ENCODE measurements at places on chromosomes 11 and 22.

DNA sequence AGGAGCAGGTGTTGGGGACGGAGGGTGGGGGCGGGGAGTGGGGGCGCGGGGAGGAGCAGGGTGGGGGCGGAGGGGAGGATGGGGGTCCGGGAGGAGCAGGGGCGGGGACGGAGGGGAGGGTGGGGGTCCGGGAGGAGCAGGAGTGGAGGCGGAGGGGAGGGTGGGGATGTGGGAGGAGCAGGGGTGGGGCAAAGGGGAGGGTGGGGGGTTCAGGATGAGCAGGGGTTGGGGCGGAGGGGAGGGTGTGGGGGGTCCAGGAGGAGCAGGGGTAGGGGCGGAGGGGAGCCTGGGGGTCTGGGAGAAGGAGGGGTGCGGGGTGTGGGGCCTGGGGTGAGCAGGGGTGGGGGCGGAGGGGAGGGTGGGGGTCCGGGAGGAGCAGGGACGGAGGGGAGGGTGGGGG is 17.1 kb downstream of the CRELD2 start:
- DNase-seq = no peak

GRCh38 chr11:65456418-65456817 is 33.8 kb downstream of the NEAT1 start:
- DNase-seq = no peak

DNA sequence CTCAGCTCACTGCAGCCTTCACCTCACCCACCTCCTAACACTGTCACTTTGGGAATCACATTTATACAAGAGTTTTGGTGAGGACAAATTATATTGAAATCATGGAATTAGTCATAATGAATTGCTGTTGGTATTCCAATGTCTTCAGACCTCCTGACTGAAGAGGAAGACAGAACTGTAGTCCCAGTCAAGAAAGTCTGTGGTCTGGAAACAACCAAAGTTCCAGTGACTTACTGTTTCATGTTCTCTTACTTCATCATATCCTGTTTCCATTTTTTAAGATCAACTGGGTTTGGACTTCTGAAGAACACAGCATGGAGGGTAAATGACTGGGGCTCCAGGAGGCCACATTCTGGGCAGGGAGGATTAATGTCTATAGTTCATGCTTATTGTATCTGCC is 43.0 kb upstream of the HIPK3 start:
- no peak for DNase-seq

- DNase-seq = peak; percentile 20
Measured at GRCh38 chr11:2156416-2157182, 4.4 kb downstream of the INS start.

DNA sequence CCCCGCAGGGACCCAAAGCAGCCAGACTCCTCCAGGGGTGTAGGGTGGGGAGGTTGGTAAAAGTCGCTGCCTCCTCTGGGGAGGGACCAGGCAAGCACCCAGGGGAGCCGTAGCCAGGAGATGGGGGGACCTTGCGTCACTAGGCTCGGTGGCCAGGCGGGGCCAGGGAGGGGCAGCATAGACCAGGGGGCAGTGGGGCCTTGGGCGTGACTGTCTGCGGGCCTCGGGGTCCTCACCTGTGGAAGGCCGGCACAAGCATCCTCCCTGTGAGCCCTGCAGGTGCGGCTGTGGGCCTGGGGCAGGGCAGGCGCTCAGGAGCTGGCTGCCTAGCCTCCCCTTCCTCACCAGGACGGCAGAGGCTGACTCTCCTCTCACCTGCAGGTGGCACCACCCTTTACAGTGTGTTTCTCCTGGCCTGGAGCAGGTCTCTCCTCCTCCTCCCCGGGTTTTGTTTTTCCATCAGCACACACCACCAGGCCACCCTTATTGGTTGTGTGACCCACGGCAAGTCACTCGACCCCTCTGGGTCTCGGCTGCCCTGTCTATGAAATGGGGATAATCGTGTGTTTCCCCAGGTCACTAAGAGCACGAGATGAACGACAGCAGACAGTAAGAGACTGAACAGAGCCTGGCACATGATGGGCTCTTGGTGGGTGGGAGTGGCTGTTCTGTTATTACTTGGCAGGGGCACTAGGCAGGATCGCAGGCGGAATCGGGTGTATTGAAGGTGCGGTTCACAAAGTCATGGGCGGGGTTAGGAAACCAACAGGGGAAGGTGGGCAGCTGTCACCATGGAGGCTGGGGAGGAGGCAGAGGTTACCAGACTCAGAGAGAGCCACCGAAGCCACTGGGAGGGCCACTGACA is 52.7 kb downstream of the FLRT1 start:
- no peak for DNase-seq

DNA sequence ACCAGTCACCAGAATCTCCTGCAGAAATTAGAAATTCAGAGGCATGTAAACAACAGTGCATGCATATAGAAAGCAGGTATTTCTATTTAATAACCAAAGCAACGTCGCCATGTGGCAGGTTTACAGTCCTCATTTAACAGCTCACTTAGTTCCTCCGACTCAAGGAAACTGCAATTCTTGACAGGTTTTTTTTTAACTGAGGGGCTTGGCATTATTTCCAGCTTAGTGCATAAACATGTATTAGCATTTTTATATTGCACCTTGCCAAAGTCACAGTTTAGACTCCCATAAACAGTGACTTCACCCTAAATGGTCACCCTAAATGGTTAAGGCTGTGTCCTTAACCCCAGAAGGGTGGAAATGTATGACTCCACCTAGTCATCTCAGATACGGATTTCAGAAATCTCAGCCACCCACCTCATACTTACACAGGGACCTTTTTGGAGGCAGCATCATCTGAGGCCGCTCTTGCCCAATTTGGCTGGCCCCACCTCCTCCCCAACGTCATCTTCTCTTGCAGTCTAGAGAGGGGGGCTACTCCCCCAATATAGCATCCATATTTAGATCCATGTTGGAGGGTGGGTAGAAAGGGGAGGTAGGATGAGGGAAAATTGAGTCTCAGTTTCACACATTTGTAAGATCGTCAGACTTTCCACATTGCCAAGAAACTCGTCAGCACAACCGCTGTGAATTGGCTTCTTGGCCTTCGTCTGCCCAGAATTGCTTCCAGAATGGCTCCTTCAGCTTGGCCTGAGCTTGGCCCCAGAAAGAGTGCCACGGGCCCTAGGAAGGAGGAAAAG is 31.8 kb upstream of the SLC35C1 start:
- DNase-seq = no peak

GRCh38 chr11:75896843-75897419 is 81.9 kb downstream of the UVRAG start:
- DNase-seq = no peak

- no peak for DNase-seq
Measured at GRCh38 chr22:47801541-47802245, 1039.2 kb downstream of the TBC1D22A start.

DNA sequence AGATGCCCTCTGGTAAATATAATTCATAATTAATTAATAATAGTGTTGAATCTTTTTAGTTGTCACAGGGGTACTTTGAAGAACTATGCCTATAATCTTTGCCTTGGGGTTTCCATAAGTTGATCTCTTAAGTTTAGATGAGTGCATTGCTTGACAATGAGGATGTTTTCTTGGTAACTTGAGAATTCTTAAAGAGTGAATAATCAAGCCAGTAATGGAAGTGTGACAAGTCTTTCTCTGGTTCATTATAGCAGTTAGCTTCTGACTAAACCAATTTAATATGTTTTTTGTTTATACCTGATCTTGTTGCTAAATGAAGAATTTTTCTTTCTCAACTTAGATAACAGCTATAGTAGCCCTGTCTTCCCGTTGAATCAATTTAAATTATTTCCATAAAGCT is 46.2 kb downstream of the ATXN10 start:
- DNase-seq = no peak

DNA sequence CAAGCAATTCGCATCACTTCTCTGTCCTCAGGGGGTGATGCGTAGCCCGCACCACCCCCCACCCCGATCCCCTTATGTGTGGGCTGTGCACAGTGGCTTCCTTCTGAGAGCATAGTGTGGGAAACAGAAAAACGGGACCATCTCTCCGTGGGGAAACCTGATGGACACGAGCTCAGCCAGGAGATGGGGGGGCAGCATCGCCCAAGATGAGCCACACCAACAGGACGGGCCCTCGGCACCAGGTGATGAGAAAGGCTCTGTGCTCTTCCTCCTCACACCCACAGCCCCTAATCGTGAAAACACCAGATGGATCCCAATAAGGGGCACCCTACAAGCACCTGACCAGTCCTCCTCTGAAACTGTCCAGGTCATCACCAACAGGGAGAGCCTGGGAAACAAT is 153.6 kb downstream of the SHANK2 start:
- no peak for DNase-seq

DNA sequence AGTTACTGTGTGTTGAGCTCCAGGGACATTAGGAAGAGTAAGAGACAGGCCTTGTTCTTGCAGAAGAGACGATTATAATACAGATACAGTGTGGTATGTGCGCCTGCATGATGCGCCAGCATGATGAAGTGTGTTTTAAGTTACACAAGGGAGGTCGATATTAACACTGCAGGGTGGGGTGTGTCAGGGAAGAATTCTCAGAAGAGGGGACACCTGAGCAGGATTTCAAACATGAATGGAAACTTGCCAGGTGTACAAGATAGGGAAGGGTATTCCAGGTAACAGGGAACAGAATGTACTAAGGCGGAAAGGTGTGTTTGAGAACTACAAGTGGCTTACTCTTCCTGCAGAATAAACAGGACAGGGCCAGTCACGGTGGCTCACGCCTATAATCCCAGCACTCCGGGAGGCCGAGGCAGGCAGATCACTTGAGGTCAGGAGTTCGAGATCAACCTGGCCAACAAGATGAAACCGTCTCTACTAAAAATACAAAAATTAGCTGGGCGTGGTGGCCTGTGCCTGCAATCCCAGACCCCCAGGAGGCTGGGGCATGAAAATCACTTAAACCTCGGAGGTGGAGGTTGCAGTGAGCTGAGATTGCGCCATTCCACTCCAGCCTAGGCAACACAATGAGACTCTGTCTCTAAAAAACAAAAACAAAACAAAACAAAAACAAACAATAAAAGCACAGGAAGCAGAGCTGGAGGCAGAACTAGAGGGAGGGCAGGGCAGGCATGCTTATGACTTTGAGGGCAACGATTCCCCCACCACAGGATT is 59.0 kb downstream of the SYN3 start:
- DNase-seq = no peak

GRCh38 chr11:14449302-14449714 is 50.3 kb downstream of the COPB1 start:
- DNase-seq = no peak

- no peak for DNase-seq
Measured at GRCh38 chr22:29431986-29432385, 6.4 kb upstream of the RFPL1 start.

GRCh38 chr22:28269277-28269676 is 350.2 kb upstream of the PITPNB start:
- DNase-seq = no peak

- no peak for DNase-seq
Measured at GRCh38 chr22:24599514-24599913, 3.5 kb upstream of the GGT1 start.

DNA sequence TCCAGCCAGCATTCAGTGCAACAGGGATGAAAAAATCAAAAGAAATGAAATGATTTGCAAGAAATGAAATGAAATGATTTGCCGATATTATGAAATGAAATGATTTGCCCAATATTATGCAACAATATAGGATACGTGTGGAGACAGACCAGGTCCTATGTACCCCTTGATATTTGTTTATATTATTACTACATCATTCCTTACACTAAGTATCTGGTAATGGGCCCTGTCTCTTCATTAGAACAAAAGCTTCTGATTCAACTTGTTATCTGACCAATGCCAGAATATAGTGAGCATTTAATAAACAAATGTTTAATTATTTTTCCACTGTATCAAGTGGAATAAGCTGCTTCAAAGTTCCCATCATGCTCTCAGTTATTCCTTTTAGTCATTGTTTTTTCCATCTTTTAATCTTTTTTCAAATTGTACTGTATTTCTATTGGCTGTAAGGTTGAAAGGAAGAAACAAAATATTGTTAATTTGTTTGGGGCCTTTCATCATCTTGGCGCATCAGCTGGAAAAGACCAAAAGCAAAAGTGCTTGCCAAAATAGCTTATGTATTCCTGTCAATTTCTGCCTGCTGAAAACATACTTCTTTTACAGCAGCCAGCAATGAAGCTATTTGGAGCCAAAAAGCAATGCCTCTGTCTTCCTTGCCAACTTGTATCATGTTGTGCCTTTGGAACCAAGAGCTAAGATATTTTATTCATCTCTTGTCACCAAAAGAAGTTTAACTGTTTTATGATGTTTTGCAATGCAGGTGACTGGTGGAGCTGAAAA is 2314.9 kb downstream of the LRRC4C start:
- no peak for DNase-seq

DNA sequence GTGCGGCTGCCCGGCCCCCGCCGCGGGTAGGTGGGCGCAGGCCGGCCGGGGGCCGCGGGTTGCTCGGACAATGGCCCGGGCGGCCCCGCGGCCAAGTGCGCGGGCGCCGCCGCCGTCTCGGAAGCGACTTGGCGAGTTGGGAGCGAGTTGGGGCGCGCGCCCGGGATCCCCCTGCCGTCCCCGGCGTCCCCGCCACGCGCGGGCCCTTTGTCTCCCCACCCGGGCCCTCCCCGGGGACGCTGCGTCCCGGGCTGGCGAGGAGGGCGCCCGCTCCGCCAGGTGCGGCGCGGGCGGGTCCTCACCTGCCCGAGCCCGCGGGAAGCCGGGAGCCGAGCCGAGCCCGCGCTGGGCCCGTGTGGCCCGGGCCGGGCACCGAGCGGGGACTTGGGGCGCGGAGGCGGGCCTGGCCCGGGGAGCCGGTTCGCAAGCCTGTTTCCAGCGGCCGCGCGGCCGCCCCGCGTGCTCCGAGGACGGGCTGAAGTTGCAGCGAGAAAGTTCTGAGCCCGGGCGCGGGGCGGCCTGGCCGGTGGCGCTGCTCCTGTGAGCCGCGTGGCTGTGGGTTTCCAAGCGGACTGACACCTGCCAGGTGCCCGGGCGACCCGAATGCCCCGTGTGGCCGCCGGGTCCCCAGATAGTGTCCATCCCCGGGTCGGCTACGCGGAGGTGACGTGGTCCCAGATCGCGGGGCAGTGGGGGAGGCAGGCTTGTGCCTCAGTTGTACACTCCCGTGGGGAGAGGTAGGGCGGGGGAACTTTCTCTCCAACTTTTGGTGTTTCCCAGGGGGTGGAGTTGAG is 586 bp downstream of the LRP5 start:
- no peak for DNase-seq

- DNase-seq = no peak
Measured at GRCh38 chr11:77020734-77021133, 13.5 kb upstream of the B3GNT6 start.

DNA sequence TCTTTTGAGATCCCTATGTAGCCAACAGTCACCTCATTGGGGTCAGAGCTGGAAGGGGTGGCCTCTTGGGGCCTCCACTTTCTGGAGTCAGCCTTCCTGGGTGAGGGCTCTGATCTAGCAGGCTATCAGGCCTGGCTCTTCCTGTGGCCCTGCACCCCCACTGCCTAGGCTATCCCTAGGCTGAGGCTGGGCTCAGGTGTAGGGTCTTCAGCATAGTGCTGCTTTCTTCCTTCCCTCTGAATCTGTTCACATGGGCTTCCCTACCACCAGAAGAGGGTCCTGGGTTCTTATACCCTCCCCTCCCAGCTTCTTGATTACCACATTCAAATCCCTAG is 456 bp upstream of the SPI1 start:
- no peak for DNase-seq

DNA sequence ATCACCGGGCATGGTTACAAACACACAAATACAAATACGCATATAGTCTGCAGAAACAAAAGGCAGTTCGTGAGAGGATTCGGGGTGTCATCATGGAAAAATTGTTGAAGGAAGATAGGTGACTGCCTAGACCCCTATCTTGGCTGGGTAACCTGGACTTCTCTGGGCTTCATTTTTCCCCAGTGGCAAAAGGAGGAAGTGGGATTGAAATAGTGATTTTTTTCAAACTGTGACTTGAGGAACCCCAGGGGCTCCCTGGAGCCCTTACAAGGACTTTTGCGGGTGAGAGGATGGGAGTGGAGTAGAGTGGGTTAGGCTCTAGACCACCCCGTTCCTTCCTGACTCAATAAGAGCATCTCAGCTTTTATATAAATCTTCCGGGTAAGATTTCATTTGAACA is 1.0 kb upstream of the ELF5 start:
- DNase-seq = no peak

All from activated T-helper 1 cell treated with anti-CD3 and anti-CD28 coated beads, Interleukin-2, amount 50 U/mL, for 16 hours (primary cell).